ENCODE measurements at places on chromosomes 3 and 15.

GRCh38 chr3:162337630-162338029, 841.0 kb downstream of the OTOL1 start:
- DNase-seq = no peak

DNA sequence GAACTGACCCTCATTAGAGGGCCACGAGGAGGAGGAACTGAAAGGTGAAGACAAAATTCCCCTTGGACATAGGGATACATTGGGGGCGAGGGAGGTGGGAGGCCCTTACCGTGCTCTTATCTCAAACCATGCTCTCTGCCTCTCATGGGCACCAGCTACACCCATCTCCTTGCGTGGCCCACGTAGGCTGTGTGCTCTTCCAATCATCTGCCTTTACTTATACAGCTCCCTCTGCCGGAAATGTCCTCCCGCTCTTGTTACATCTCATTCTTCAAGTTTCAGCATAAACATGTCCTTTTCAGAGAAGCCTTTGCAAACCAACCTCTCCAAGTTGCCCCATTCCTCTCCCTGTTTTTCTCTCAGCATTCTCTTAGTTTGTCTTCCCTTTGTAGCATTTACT, 307.8 kb upstream of the PROK2 start:
- no peak for DNase-seq

DNA sequence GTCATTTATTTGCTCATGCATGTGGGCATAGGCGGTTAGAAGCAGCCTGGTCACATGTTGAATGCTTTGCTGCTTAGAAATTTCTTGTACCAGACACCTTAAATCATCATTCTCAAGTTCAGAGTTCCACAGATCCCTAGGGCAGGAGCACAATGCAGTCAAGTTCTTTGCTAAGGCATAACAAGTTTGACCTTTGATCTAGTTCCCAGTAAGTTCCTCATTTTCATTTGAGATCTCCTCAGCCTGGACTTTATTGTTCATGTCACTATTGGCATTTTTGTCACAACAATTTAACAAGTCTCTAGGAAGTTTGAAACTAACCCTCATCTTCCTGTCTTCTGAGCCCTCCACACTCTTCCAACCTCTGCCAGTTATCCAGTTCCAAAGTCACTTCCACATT, 22.8 kb downstream of the HGD start:
- no peak for DNase-seq

- no peak for DNase-seq
Observed at GRCh38 chr3:48553886-48554845, 2.4 kb downstream of the PFKFB4 start.

GRCh38 chr15:31387092-31387478, 60.5 kb downstream of the KLF13 start:
- DNase-seq = no peak

DNA sequence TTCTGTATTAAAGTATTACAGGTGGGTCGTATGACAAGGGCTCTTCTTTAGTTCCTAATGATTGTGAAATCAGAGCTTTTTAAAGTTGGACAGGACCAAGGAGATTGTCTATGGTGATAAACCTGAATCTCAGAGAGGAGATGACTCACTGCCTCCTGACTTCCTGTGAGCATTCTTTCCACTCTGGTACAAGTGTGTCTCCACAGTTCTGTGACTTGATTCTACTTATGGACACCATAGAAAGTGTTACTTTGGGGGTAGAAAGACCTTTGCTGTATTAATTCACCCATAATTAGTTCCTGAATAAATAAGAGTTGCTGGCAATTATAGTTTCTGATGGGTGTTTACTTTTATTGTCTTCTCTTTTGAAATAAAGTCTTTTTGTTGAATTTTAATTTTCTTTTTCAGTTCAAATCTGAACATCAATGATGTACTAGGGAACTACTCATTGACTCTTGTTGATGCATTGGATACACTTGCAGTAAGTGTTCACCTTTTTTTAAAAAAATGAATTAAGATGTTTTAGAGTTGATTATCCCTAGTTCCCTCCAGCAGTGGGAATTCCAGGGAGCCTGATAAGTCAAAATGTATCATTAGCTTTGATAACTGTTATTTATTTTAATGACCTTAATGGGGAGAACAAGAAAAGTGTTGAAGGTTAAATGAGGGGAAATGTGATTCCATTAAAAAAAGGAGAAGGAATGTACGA, 7.4 kb downstream of the EDEM1 start:
- DNase-seq = no peak

DNA sequence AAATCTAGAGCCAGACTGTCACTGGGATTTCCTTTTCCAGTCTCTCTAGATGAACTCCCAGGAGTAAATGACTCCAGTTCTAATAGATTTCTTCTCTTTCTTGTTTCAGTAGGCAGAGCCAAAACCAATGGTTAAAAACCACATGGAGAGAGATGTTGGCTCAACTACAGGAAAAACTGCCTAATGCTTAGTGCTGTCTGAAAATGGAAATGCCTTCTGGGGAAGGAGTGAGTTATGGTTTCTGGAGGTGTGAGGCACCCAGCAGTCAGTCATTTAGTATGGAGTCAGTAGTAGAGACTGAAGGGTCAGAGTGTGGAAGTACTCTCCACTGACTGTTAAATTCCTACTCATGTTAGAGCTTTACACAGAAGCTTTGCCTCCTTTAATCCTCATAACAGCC, 136.7 kb downstream of the CCNL1 start:
- no peak for DNase-seq

- DNase-seq = no peak
Observed at GRCh38 chr3:18609187-18609586, 184.0 kb upstream of the SATB1 start.

DNA sequence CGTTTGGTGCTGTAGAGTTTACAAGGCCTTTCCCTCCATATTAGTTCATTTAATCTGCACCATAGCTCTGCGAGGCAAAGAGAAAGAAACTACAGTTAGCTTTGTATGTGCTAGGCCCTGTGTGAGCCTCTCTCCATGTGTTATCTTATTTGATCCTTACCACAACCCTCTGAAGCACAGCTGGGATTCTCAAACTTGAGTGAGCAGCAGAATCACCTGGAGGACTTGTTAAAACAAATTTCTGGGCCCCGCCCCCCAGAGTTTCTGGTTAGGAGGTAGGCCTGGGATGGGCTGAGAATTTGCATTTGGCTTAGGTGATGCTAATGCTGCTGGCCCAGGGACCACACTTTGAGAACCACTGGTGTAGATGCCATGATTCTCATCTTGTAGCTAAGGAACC, 12.3 kb downstream of the CA12 start:
- no peak for DNase-seq

DNA sequence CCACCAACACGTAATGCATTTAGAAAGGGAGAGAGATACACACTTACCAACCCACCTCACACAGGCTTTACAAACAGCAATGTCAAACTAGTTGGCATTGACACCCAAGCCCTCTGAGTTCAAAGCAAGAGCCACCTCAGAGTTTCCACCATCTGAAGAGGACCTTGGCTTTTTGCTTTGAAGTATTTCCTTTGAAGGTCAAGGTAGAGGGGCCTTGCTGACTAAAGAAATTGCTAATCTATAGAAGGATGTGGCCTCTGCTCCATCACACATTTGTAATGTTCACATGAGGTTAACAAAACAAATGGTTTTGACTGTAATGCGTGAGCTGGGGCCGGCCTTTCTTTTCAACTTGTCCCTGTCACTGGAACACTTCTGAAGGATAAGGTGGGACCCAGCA, 117.7 kb downstream of the POLR2M start:
- no peak for DNase-seq

GRCh38 chr3:150359381-150359780, 48.7 kb upstream of the TSC22D2 start:
- DNase-seq = no peak

DNA sequence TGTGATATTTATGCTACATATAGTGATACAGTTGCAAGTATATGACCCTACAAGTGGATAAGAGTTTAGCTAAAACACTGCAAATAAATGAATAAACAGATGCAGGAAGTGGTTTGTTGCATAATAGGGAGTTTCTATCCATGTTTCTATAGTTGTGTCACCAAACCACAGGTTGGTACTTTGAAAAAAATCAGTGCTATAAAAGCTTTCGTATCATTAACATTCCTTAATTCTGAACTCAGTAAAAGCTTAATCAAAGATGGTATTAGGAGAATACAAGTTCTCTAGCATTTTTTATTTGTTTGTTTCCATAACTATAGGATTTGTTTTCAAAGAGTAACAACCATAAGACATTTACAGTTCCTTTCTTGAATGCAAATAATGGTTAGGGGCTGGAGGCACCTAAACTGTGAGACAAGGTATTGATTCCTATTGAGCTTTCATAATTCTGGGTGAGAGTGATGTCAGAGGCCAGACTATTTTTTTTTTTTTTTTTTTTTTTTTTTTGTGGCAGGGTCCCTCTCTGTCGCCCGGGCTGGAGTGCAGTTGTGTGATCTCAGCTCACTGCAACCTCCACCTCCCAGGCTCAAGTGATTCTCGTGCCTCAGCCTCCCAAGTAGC, 29.6 kb downstream of the CPOX start:
- DNase-seq = no peak

- no peak for DNase-seq
Observed at GRCh38 chr15:36370731-36371112, 208.7 kb upstream of the CDIN1 start.

DNA sequence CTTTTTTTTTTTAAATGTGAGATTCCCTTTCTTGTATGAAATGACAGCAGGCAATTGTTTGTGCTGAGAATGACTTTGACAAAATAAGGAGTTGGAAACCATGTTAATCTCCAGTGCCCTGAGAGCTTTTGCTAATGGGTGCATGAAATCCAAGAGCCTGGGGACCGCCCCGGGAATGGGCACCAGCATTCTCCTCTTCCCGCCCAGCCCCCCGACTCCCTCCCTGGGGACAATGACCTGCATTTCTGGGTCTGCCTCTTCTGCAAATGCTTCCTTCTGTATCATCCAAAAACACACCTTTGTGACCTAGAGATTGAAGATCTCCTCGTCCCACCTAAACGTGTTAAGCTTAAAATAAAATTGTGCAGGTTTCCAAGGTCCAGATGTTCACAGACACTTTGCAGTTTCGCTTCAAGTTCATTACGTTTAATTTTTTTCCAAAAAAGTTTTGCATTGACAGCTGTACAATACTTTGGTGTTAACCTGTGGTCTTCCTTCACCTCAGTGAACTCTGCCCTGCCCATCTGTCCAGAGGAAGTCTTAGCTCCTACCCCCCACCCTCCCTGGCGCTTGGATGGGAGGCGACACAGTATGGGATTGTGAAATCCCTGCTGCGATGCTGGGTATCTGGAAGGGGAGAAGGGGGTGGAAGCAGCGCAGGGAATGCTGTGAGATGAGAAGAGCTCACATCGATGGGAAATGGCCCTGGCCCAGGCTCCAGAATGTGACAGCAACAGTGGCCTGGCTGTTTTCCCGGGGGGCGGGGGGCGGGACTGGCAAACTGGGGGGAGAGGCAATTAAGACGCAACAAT, 50.1 kb downstream of the TLE3 start:
- no peak for DNase-seq

DNA sequence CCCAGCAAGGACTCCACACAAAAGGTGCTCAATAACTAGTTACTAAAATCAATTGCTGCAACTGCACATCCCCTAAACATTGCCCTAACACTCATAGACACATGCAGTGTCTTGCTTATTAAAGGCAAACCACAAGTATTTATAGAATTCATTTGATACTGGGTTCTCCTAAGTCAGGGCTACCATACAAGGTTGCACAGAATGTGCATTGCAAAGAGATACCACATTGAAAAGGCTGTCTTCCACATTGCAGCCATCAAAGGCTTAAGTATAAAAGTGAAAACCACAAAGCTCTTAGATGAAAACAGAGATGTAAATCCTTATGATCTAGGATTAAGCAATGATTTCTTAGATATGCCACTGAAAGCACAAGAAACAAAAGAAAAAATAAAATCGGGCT, 33.6 kb upstream of the TOPAZ1 start:
- DNase-seq = no peak

- no peak for DNase-seq
Observed at GRCh38 chr15:69668039-69668705, 215.6 kb downstream of the RPLP1 start.

- DNase-seq = peak; percentile 96
Observed at GRCh38 chr15:65869126-65869953, at the start of gene RAB11A. Gene RAB11A (plus strand): TSS chr15:65869491. CDS start chr15:65869586, 95 bp downstream.

DNA sequence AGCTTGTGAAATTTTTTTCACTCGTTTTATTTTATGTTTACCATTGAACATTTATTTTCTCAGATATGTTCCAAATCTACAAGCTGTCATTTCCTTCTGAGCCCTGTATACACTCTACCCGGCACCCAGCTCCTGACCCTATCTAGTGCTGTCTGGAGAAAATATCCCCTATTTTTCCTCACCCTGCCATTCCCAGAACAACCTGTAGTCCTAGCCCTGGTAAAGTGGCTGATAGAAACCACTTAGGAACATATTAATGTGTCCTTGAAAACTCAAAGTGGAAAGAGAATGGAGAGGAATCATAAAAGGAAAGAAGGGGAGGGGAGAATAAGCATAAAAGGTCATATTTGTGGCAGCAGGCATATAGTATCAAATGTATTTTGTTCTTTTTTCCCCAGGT, 8.2 kb upstream of the TIMMDC1 start:
- DNase-seq = no peak

DNA sequence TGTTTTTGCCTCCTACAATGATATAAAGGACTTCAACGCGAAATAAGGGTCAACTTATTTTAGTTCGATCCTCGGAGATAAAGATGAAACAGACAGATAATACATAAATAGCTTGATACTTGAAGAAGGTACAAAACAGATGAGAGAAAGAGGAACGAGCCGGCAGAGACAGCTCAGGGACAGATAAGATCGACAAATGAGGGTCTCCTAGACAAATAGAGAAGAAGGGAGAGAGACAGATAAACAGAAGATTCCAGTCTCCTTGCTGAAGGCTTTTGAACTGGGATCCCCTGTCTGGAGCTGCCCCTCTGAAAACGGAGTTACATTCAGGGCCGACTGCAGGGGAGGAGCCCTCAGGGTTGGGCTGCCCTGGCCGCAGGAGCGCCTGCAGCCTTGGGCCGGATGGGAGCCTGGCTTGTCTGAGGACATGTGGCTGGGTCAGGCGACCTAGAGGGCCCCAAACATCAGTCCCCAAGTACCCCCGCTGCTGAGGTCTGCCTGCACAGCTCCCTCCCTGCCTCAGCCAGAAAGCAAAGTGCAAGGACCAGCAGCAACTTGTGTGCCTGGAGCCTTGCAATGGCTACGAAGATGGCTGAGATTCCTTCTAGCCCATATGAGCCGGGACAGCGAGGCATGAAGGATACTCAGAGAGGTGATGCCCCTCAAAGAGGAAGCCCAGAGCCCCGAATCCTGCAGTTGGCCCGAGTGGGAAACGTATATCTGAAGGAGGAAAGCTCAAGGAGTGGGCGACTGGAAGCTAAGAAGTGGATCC, 926 bp upstream of the SKOR1 start:
- DNase-seq = no peak

DNA sequence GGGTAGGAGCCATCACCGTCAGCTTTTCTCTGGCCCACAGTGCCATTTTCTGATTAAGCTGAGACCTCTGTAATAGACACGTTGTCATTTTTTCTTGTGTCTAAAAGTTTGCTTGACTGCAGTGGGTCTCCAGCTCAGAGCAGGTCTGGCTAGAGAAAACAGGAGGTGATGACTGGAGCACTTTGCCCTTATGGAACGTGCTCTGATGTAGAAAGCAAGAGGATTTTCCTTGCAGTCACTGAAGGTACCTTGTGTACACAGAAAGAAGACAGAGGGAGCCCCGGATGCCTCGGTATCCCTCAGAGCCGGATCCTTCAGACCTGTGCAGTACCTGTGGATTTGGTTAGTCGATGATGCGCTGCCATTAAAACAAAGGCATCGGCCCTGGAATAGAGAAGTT, 76.2 kb downstream of the IGF1R start:
- no peak for DNase-seq

Data from head of caudate nucleus (tissue), 42 donors.